ENCODE measurements at places on chromosomes 4 and X. TPM values are rescaled to one million over a fixed set of nuclear protein-coding genes. Genes with fewer than 3 reads are reported as not detected.

Gene HS3ST1
- 1.5 TPM for total RNA-seq

GRCh38 chrX:150547375-150548115, 20.9 kb upstream of the MTM1 start:
- peak; percentile 89 for ATAC-seq

GRCh38 chrX:39551762-39552161, 546.0 kb downstream of the BCOR start:
- no peak for ATAC-seq

GRCh38 chr4:186216465-186217024, 10.8 kb upstream of the KLKB1 start:
- ATAC-seq: no peak

Gene CSAG3
- not detected for total RNA-seq

DNA sequence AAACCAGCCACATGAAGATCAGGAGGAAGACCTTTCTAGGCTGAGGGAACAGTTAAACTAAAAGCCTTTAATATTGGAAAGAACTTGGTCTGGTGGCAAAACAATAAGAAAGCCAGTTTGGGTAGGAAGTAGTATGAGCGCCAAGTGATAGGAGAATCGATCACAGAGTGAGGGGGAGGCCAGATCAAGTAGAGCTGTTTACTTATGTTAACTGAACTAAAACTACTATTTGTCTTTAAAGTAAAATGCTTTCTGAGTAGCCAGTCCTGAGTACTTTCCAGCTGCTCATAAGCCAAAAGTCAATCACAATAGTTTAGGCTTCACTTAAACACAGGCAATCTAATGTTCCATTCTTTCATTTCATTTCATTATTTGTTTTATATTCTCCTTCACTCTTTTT, 62.8 kb upstream of the RPA4 start:
- ATAC-seq: no peak

- no peak for ATAC-seq
These were observed 1.7 kb upstream of the STIM2 start for GRCh38 chr4:26858947-26859401.

- ATAC-seq: peak; percentile 41
These were observed 16.0 kb downstream of the MCF2 start for GRCh38 chrX:139691843-139692505.

Gene SPP1
- total RNA-seq: 15.1 TPM

DNA sequence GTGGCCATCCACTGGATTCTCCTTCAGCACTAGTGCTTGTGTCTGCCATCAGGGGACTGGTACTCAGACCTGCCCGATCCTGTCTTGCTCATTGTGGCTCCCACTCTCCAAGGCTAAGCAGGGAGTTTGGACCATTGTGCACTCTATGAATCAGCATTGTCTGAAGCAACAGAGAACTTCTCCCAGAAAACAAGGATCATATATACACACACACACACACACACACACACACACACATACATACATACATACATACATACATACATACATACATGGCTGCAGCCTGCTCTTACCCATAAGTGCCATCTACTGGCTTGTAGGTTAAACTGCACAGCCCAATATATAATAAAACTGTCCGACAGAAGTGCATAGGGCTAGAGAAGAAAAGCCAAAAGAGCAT, 345.3 kb upstream of the LCORL start:
- no peak for ATAC-seq

DNA sequence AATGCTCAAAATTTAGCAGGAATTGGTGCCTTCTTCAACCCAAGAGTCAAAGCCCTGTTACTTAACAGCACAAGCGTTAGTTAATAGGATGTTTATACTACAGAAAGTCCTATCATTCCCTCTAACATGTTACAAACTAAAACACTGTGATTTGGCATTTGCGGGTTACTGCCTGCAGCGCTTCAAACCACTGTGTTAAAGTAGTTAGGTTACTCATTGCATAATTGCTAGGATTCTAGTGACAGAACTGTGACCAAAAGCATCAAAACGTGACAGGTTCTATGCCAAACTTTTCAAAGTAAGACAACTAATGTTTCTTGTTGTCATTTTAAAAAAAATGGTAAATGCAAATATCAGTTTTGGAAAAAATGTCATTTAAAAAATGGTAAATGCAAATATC, 442.8 kb upstream of the ZFP42 start:
- no peak for ATAC-seq

Gene GAGE12H
- total RNA-seq: not detected

DNA sequence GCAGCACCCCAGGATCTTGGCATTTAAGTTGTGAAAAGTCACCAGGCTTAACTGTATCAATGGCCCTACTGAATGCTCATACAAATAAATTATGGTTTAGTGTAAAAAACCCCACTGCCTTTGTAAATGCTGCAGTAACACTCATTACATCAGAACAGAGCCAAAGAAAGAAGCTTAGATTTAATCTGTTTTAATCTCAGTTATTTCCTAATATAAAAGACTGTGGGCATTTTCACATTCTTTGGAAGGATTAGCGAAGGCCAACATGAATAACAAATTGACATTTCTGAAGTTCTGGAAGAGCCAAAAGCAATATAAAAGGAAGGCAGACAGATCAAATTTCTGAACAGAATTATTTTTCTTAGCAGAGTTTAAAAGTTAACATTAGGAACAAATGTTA, 140.0 kb upstream of the HCCS start:
- ATAC-seq: no peak
